ENCODE measurements at places on chromosomes 16 and 17.
A peak's percentile ranks its signal among the peaks of the same experiment; 100 is the strongest.

DNA sequence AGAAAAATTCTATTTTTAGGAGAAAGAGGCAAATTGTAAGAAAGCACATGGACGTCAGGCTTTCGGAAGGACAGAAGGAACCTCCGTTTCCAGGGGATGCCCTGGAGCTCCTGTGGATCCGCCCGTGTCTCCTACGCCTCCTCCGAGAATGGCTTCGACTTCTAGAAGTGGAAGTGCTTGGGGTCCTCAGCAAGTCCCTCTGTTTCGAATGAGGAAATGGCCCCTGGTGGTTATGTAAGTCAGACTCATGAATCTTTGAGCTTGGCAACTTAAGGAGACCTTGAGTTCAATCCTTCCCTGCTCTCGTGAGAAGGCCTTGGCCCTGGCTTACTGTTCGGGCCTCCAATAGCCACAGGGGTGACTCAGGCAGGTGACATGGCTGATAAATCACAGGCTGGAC is 38.9 kb downstream of the COX4I1 start:
- peak; percentile 24 for DNase-seq

GRCh38 chr16:70600730-70601129 is 45.6 kb upstream of the IL34 start:
- no peak for DNase-seq

- no peak for DNase-seq
These were observed 38.1 kb upstream of the SSTR5 start for GRCh38 chr16:1034230-1035065.

GRCh38 chr17:48625495-48626244 is 488 bp downstream of the HOXB9 start:
- DNase-seq: peak; percentile 45

GRCh38 chr17:7080456-7081041 is 498 bp upstream of the CLEC10A start:
- DNase-seq: no peak
